ENCODE measurements at places on chromosomes 3 and 15.

DNA sequence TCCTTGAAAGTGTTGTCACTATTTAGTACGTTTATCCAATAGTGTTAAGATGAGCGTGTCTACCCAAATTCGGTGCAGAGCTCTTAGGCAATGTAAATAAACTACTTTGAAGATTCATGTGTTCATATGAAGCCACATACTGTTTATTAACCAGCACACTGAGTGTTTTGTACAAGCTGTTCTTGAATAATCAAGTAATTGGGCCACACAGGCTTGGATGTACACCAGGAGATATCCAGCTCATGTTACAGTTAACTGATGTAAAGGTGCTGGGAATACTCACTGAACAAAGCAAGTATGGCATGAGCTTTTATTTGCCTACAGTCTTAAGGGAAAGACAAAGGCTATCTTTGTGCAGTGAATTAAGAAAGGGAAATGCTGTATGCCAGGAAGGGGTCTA lies 632 bp upstream of the DHX36 start:
- no peak for DNase-seq

DNA sequence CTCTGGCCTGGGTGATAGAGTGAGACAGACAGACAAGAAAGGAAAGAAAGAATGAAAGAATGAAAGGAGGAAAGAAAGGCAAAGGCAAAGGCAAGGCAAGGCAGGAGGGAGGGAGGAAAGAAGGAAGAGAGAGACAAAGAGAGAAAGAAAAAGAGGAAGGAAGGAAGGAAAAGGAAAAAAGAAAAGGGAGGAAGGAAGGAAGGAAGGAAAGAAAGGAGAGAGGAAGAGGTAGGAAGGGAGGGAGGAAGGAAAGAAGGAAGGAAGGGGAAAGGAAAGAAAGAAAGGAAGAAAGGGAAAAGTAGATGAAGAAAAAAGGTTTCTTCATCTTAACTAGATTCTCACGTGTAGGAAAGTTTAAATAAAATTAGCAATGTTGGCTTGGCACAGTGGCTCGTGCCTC lies 142.2 kb downstream of the GREM1 start:
- DNase-seq = no peak

GRCh38 chr15:81558056-81558455 lies 184.0 kb upstream of the TMC3 start:
- no peak for DNase-seq

- no peak for DNase-seq
Measured at GRCh38 chr3:57025237-57025636, 35.2 kb upstream of the SPATA12 start.

- no peak for DNase-seq
Measured at GRCh38 chr3:179276743-179277142, 25.8 kb upstream of the KCNMB3 start.

- no peak for DNase-seq
Measured at GRCh38 chr15:58573270-58573669, 141.5 kb downstream of the LIPC start.

- DNase-seq = no peak
Measured at GRCh38 chr3:134628884-134629283, 21.9 kb downstream of the KY start.

GRCh38 chr15:38085114-38085513 lies 150.7 kb downstream of the TMCO5A start:
- no peak for DNase-seq

DNA sequence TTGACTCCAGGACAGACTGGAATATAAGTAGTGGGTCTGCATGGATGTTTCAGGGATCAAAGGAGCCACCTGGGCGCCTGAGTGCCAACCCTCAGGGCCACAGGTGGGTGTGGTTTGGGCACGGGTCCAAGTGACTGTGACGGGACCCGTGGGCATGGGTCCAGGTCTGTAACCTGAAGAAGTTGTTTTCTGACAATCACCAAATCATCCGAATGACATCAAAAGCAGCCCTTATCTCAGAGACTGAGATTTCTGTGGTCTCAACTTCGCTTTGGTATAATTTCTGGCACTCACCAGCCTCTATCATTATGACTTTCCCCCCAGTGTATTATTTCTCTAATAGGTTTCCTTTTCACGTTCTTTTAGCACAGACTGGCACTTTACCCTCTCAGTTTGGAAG lies 24.4 kb downstream of the RLBP1 start:
- DNase-seq = no peak

DNA sequence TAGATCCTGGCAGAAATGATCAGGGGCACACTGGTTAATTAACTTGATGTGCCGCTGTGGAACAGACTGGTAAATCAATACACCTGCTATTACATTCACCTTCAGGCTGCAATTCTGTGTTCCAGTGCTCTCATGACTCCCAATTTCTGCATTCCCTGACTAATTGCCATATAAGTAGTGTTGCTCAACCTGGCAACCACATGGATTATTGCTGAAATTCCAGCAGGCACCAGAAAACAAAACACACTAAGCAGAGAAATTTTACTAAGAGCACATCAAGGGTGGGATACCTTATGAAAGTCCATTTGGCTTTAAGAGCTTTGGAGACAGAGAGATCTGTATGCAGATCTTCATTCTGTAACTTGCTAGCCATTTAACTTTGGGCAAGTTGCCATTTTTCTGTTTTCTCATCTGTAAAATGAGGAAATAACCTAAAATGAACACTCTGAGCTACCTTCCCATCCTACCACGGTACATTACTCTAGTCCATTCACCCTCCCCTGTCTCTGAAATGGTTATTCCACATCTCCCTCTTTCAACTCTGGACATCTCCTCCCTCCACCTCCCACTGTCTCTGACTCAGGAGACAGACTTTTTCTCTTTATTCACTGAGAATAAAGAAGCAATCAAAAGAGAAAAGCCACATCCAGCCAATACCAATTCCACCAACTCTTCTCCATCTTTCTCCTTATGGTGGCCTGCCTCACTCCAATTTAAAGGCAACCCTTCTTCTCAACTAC lies 54.6 kb downstream of the STAC start:
- DNase-seq = no peak

DNA sequence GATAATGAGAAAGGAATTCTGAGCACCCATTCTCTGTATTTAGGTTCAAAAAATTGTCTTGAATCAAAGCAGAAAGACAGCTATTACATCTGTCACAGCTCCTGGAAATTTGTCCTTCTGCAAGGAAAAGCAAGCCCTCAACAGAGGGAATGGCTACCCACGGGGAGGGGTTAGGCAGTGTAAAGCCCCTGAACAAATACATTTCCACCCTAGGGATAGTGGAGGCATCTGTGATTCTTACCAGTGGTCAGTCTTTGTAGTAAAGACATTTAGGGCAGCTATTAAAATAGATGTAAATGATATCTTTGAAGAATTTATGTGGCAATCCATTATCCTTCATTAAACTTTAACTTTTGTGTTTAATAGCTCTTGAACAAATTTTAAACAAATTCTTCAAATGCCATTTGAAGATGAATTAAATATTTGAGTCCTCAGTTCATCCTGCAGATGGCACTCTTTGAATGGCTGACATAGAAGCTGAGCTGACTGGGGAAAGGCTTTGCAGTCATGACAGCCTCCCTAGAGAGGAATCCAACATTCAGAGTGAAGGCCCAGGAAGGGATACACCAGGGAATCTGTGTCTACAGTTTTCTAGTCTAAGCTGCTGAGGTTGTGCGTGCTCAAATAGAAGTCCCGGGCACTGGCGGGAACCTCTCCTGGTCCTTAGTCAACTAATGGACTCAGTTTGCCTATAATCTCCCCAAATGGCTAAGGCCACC lies 359.7 kb upstream of the ROPN1 start:
- DNase-seq = no peak

DNA sequence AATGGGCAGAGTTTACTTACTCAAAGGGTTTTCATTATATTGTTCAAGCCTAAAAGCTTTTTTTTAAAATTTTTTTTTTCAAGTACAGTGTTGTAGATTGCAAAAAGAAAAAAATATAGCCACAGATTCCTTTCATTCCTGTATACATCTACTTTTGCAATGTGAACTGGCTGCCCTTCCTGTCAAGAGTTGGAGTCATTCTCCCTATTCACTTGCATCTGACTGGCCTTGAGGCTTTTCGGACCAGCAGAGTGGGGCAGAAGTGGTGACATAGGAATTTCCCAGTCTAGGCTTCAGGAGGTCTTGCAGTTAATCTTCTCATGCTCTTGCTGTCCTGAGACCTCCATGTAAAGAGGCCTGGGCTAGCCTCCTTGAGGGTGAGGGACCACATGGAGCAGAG lies 218.3 kb upstream of the CFAP20DC start:
- no peak for DNase-seq

DNA sequence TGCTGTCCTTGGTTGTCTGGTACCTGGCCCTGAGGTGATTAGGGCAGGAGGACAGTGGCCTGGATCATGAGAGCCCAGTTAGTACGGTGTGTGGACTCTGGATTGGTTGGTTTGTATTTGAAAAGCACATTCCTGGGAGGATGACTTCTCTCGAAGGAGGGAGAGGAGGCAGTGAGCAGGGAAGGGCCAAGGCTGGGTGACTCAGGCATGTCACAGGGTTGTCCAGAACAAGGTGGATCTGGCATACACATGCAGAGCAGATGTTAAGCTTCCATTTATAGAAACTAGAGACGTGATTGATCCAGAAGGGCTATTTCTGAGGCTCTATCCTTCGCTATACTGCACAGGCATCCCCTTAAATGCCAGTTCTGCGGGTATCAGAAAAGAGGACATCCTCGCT lies 34.4 kb downstream of the FAM240A start:
- no peak for DNase-seq

GRCh38 chr3:55802816-55803215 lies 315.7 kb upstream of the WNT5A start:
- no peak for DNase-seq

DNA sequence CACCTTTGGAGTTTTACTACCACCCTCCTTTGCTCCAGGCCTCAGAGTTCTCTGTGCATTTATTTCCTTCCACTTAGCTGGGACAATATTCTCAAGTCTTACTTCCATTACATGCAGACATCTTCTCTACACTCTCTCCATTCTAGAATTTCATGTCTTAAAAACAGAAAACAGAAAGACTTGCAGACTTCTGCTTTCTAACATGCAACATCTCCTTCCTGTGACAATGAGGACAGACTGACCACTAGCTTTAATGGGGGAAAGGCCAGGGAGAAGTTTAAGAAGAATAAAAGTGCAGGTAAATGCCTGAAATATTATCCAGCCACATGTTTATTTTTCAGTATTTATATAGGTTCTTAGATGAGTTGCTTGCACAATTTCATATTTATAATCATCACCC lies 17.1 kb upstream of the CSTA start:
- DNase-seq = no peak

DNA sequence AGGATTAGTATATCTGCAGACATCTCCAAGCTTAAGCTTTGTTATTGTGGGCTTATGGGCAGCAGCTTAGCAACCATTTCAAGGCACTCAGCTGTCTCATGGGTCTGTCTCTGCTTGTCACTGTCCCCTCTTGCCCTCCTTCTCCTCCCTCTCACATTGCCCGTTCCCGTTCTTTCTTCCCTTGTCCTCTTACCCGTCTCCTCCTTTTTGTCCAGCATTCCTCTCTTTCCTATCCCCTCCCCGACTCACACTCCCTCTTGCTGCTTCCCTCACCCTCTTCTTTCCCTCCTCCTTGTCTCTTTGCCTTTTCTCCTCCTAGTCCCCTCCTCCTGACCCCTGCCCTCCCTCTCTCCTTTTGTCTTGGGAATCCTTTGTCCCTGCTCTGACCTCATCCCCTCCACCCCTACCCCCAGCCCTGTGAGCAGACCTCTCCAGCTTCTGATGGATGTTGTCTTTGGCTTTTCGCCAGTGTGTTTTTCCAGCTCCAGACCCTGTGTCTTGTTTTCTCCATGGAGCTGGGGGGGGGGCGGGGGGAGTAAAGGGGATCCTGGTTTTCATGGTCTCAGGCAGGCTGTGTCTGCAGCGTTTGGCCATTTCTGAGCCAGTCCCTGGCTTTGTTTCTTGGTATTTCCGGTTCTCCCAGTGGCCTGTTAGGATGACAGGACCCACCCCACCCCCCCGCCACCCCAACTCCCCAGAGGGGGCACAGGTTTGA lies 47.9 kb upstream of the TRAK1 start:
- no peak for DNase-seq

DNA sequence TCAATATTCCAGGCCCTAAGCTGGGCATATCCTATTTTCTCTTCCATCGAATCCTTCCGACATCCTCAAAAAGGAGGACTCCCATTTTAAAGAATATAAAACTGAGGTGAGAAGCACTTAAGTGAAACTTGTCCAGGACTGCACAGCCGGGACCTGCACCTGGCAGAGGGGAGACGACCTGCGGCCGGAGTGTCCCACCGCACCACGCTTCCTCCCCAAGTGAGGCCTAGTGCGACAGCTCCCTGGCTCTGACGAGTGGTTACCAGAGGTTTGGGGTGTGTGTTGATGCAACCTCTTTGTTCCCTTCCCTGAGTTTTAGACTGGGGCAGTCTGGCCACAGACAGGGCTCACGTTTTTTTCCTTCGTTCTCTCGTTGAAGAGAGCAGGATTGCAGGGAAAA lies 24.9 kb upstream of the ATP2B2 start:
- DNase-seq = no peak

GRCh38 chr3:197787412-197787811 lies 3.6 kb upstream of the LRCH3 start:
- no peak for DNase-seq

- DNase-seq = no peak
Measured at GRCh38 chr3:115100806-115101205, 46.3 kb downstream of the ZBTB20 start.

GRCh38 chr3:195066441-195066841 lies 204.5 kb downstream of the XXYLT1 start:
- DNase-seq = no peak

DNA sequence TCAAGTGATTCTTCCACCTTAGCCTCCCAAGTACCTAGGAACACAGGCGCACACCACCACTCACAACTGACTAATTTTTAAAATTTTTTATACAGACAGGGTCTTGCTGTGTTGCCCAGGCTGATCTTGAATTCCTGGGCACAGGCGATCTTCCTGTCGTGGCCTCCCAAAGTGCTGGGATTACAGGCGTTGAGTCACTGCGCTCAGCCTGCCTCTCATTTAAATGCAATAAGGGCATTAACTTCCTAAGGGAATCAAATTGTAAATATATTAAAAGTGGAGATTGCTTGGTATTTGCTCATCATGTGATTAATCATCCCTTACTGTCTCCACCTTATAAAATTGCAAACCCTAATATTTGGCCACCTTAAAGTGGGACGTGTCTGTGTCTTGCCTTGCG lies 65.2 kb downstream of the PGPEP1L start:
- no peak for DNase-seq
